ENCODE measurements at places on chromosomes 7 and 10. TPM values are rescaled to one million over a fixed set of nuclear protein-coding genes. Genes with fewer than 3 reads are reported as not detected.

DNA sequence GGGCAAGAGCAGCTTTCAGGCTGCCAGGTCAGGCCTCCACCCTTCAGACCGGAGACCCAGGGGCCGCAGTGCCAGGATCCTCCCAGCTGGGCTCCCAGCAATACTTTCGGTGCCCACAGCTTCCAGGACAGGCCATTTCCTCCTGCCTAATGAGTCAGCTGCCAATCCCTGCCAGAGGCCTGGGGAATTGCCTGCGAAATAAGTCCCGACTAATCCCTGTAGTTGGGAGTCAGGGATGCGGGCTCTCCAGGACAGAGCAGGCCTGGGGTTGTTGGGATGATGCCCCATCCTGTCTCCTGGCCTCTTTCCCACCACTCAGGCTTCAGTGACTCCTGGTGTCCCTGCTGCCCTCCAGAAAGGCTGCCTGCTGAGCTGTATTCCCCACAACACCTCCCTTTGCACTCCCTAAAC lies 143.5 kb upstream of the UNC5B start:
- DNase-seq, result peak; percentile 55

DNA sequence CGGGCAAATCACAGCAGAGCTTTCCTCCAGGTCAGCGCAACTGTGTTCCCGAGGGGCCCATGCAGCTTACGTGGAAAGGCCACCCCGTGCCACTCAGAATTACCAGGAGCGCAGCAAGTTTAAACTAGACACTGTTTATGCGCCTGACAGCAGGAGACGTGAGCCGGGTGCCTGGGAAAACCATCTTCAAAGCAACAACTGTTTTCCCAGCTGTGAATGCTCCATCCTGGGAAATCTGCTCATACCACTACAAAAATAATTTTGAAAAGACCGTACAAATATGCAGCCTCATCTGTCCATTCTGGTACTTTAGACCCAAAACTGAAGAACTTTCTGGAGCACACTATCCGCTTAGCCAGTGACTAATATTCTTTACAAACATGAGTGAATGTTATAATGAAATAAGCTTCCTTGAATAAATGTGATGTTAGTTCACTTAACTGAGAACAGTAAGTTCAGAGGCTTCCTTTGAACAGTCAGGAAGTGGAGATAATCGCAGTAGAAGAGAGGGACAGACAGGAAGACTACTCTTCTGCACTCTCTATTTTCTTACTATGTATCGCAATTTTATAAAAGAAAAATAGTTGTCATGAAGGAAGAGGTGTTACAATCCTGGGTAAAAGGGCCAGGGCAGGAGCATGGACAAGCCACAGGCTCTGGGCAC lies 16.7 kb downstream of the GPER1 start:
- no peak for DNase-seq

DNA sequence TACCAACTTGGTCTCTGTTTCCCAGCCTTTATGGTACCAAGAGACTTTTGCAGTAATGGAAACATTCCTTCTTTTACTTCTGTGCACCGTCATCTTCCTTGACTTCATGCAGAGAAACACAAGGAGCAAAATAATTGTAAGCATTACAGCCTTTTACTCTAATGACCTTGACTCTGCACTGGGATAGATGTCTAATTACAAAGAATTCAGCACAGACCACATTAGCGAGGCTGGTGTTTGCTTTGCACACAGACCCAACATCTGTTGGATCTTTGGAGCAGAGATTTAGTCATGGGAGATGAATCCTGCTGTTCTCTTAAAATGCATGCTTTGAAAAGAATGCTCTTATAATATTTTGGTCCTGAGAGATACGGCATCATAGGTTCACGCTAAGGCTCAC lies 261.6 kb downstream of the TWIST1 start:
- DNase-seq, result peak; percentile 65

- peak; percentile 60 for DNase-seq
Observed at GRCh38 chr7:39951226-39952194, 1.5 kb downstream of the CDK13 start.

- DNase-seq, result peak; percentile 19
Observed at GRCh38 chr7:79308192-79308591, 145.3 kb downstream of the MAGI2 start.

DNA sequence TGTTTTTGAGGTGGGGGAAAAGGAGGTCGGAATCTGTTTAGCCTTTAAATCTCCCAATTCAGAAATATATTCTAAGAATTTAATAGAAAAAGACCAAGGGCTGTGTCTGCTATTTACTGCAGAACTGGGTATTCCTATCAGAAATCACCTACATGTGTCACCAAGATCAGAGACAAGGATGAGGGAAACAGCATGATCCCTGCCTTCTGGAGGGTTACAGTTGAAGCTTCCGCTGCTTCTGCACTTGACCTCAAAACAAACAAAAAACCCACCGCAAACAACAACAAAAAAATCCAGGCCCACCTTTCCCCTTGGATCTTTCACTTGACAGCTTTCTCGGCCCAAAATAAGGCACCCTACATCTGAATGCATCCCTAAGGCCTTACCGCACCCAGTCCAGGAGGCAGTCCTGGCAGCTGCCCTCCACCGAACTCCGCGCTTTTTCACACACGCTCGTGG lies 750 bp upstream of the CDK14 start:
- no peak for DNase-seq

DNA sequence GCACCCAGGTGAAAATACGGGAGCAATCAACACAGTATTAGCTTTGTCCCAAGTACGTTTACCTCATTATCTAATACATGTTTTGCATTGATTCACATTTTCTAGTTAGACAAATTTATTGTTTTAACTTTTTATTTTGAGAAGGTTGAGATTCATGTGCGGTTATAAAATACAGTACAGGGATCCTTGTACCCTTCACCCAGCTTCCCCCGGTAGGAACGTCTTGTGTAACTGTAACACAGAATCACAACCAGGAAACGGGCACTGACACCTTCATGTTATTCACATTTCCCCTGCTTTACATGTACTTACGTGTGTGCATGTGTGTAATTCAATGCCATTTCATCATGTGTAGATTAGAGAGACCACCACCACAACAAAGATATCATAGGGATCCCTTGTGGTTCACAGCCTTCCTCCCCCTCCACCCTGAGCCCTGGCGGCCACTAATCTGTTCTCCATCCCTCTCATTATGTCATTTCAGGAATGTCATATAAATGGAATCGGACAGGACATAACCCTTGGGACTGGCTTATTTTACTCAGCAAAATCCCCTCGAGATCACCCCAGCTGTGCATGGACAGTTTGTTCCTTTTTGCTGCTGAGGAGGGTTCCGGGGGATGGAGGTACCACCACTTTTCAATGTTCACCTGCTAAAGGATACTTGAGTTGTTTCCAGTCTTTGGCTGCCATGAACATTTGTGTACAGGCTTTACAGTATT lies 46.5 kb upstream of the C10orf71 start:
- DNase-seq, result no peak

The SLC26A3 gene
- not detected for total RNA-seq

The MMD2 gene
- not detected for total RNA-seq

GRCh38 chr7:45193828-45194227 lies 36.2 kb downstream of the RAMP3 start:
- DNase-seq, result no peak

- DNase-seq, result no peak
Observed at GRCh38 chr7:146652176-146652575, 535.6 kb downstream of the CNTNAP2 start.

The CFAP46 gene
- total RNA-seq, result not detected

The MPP7 gene
- 2.3 TPM for total RNA-seq

GRCh38 chr10:99536338-99537085 lies 3.8 kb downstream of the NKX2-3 start:
- no peak for DNase-seq

GRCh38 chr7:36763132-36763816 lies 39.0 kb upstream of the AOAH start:
- DNase-seq, result no peak

DNA sequence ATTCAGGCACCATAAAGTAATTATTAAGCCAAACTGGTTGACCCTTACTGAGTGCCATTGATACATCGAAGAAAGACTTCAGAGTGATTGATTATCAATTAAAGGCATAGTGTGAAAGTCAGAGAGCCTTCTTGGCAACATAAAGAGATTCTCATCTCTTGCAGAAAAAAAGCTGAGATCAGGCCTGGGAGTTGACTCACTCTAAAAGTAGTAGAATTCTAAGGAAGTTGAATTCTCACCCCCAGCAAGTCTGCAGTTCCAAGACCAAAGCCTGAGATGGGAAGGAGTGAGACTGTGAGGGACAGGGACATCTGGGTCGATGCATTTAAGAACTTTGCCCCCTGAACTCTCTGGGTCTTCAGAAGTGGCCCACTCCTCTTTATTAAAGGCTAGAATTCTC lies 21.6 kb upstream of the ERCC6 start:
- no peak for DNase-seq

GRCh38 chr10:16929069-16929468 lies 111.8 kb upstream of the RSU1 start:
- no peak for DNase-seq

GRCh38 chr7:43868681-43869005 lies 674 bp downstream of the MRPS24 start:
- no peak for DNase-seq

GRCh38 chr7:74223711-74224510 lies 14.1 kb downstream of the LAT2 start:
- DNase-seq, result no peak

DNA sequence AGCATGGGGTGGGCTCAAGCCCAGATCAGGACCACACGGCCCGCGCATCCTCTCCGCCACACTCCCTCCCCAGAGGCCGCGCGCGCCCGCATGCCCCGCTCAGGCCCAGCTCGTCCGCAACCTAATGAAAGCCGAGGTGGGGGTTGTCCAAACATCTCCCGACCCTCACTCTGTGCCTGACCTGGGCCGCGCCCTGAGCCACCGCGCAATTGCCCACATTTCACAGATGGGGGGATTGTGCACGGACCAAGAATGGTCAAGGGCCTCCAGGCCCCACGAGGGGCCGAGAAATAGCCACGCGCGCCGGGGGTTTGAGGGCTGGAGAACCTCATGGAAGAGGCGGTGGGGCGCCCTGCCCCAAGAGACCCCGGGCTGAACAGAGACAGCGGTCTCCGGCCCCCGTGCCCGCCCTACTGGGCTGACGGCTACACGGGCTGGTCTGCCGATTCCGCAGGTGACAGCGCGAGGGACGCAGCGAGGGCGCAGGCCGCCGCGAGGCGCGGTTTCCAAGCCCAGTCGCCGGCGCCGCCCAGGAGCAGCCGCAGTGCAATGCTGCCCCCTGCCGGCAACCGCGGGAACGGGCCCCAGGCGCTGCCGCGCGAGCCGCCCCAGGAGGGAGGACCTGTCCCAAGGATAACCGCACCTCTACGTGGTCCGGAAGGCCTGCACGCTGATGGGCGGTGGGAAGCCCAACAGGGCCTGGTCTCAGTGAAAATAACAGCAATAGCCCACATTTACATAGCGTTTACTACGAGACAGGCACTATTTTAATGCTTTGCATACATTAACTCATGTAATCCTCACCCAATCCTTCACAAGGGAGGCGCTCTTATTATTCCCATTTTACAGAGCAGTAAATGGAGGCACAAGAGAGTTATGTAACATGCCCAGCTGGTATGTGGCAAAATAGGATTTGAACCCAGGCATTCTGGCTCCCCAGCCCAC lies 10.5 kb upstream of the GRID1 start:
- peak; percentile 34 for DNase-seq

The SPACDR gene
- not detected for total RNA-seq

DNA sequence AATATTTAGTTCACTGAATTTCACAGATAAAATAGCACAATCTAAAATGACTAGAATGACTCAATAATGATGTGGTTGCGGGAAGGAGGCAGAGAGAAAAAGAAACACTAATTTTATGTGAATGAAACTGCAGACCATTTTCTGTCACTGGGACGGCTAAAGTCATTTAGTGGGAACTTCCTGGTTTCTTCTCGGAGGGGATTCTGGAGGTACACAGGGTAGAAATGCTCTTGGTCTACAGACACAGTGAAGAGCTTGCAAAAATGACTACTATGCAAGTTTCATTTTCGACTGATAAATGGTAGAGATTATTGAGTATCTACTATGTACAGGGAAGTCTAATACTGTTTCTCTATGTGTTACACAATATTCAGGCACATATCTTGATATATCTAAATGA lies 63.5 kb upstream of the LRRN3 start:
- no peak for DNase-seq

- no peak for DNase-seq
Observed at GRCh38 chr10:93220296-93221170, 146.8 kb downstream of the CYP26A1 start.

GRCh38 chr7:151491859-151492258 lies 27.8 kb downstream of the RHEB start:
- peak; percentile 93 for DNase-seq

DNA sequence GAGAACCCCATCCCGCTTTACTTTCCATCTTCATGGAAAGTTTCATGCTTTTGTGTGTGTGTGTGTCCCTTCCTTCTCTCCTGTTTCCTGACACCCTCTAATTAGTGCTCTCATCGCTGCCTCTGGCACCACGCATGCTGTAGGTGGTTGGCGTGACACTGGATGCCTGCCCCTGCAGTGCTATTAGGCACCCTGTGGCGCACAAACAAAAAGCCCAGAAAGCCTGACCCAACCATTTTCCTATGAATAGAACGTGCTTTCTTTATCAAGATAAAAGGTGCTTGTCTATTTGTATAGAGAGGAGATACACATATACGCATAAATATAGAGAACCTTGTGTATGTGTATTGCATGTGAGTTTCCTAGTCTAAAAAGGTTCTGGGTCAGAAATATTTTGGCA lies 120.8 kb upstream of the CDCA7L start:
- DNase-seq, result no peak

DNA sequence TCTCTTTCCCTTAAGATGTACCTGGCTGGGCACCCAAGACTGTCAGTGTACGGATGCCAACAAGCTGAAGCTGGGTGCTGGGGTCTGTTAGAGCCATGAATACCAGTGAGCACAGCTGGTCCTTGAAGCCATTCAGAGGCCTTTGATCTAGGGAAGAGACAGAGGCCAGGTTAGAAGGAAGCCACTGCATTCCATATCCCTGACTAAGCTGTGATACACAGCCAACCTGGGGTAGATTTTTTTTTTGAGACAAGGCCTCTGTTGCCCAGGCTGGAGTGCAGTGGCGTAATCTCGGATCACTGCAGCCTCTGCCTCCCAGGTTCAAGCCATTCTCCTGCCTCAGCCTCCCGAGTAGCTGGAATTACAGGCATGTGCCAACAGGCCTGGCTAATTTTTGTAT lies 20.8 kb downstream of the ZDHHC16 start:
- DNase-seq, result peak; percentile 31

The CDK14 gene
- 23.4 TPM for total RNA-seq

- peak; percentile 60 for DNase-seq
Observed at GRCh38 chr10:9012312-9012711, 957.8 kb downstream of the GATA3 start.

DNA sequence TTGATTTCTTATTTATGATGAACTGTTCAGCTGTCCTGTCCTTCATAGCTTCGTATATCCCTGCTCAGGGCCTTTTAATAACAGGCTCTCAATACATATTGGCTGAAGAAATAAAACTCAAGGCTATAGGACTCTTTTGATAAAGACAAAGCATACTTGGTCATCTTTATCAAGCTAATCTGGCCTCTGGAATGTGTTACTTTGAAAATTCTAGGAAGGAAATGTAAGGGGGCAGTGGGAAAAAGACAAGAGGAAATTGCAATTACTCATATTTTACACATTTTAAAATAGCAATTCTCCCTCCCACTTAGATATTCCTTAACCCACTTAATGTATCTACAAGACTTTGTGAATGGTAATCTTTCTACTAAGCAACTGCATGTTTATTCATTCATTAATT lies 94.3 kb downstream of the OSBPL3 start:
- no peak for DNase-seq

GRCh38 chr7:16271355-16271915 lies 149.9 kb downstream of the CRPPA start:
- DNase-seq, result no peak

All from LHCN-M2 (cell line).